ENCODE measurements at places on chromosomes 2 and 18.

DNA sequence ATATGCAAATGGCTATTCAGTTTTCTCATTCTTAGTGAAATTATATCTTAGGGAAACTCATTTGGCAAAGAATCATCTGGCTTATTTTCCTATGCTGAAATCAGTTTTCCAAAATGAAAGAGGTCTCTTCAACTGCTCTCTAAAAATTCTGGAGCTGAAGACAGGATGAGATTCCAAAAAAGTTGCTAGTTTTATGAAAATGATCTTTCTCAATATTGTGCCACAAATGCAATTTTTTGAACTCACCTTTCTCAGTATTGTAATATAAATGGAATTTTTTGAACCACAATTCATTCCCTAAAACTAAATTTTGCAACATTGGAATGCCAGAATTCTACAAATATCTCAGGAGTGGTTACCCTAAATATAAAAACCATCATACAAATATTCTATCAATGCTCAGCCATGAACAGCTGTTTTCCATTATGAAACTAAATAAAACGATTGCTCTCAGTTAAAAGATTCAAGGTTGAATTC, 147.7 kb upstream of the PKDCC start:
- DNase-seq: no peak

DNA sequence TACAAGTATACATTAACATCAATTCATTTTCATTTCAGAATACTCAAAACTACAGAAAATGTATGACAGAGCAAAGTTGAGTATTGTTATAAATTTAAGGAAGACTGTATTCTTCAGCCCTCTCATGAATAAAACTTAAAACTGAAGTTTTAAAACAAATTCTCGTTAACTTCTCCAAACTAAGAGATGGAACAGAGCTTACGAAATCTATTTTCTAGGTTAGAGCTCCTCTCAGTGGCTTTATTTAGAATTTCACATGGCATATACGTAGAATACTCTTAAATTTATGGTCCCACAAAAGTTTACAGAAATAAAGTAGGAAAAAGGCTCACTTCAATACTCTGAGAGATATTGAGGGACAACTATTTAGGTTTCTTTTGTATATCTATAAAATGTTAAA, 612.1 kb downstream of the KCNJ3 start:
- no peak for DNase-seq

GRCh38 chr2:160916300-160916699, 243.9 kb upstream of the TANK start:
- peak; percentile 60 for DNase-seq

DNA sequence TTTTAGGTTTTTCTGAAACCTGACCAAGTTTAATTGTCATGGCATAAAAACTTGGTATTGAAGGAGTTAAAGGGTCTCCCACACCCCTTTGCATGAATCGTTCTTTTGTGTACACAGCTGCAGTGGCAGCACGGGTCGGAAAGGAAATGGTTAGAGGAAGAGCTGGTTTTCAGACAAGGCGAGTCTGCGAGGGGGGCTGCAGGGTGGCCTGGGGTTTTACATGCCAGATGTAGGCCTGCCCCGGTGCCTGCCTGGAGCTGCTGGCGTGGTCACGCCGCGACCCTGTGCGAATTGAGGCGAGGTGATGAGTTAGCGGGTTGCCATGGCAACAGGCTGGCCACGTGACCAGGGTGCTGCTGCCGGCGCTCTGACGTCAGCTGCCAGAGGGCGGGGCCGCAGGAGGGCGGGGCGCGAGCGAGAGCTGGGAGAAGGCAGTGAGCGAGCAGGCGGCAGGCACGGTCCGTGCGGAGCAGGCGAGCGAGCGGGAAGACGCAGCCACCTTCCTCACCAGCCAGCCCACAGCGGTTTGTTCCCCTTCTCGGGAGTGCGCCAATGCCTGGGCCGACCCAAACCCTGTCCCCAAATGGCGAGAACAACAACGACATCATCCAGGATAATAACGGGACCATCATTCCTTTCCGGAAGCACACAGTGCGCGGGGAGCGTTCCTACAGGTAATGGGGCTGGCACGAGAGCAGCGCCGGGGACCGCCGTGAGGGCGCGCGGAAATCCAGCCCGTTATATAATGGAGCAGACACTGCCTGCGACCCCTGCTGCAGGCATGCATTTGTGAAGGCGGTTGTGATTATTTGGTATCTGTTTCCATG, at the start of gene MAPRE2:
MAPRE2 (plus strand) TSS at position 426 of the 827 bp plus-strand sequence; CDS start at position 553, 127 bp downstream.
- DNase-seq: peak; percentile 96

DNA sequence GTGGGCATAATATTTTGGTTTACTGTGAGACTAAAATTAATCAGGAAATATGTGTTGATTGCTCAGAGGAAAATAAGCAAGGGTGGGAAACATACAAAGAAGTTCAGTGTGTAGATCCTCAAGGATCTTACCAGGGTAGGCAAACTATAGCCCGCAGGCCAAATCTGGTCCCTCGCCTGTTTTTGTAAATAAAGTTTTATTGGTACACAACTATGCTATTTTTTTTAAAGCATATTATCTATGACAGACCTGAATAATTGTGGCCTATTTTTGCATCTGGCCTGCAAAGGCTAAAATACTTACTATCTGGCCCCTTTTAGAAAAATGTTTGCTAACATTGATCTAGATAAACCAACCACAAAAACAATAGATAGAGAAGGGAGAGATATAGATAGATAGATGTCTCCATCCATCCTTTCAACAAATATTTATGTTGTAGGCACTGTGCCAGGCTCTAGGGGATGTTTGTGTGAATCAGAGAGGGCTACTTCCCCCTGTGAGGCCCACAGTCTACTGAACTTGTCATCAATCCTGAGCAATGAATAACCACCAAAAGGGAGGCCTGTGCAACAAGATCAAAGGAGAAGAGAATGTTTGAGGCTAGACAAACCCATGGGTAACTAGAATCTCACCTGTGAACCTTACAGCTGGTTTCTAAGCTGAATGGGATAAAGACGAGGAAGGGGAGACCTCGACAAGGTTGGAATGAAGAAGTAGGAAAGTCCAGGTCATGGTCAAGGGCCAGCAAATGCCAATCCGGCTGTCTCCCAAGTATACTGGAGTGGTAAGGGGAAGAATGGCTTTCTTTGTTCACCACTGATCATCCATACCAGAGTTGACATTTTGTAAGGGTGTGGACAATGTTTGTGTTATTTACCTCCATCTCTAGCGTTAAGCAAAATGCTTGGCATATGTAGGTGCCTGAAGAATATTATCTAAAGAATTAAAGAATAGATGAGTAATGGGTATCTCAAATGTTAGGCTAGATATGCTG, 23.6 kb downstream of the ALPK2 start:
- peak; percentile 62 for DNase-seq

- DNase-seq: no peak
Measured at GRCh38 chr2:119106301-119106897, 52.2 kb downstream of the C1QL2 start.

DNA sequence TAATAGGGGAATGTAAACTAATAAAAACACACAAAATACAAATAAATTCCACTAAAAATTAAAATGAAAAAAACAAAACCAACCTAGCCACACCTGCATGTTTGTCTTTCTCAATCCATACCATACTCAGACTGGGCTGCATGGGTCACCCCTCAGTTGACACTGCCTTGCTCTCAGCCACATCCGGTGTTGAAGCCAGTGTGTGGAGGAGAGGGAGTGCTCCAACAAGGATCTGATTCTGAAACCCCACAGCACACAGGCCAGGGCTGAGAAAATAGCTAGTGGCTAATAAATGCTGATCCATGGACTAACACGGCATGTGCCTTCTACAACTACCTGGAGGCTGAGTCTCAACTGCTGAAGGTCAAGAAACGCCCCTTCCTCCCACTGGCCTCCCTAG, 13.7 kb downstream of the RND3 start:
- DNase-seq: no peak

All from HFFc6 (cell line).